Pancreas (tissue), 10 donors: ENCODE measurements at places on chromosomes 6 and 20. TPM values are rescaled to one million over a fixed set of nuclear protein-coding genes. Genes with fewer than 3 reads are reported as not detected.

DNA sequence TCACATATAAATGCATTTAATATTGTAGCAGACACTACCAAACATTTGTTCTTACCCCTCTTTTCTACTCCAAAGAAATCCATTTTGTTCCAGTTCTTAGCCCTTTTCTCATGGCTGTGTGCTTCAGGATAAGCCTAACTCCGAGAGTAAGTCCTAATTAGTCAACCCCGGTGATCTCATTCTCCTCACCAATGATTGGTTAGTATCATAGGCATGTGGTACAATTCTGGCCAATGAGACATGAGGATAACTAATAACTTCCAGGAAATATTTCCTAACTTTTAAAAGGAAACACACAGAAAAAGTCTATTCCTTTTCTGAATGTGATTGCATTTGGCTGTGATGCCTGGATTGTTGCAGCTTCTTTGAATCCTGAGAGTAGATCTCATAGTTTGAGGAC lies 116.0 kb downstream of the GPR63 start:
- no peaks in the 10 kb centered on the region for H3K27me3 ChIP-seq
- H3K36me3 ChIP-seq: no peaks in the 10 kb centered on the region
- peaks cover 12% of the 10 kb centered on the region for H3K4me1 ChIP-seq

DNA sequence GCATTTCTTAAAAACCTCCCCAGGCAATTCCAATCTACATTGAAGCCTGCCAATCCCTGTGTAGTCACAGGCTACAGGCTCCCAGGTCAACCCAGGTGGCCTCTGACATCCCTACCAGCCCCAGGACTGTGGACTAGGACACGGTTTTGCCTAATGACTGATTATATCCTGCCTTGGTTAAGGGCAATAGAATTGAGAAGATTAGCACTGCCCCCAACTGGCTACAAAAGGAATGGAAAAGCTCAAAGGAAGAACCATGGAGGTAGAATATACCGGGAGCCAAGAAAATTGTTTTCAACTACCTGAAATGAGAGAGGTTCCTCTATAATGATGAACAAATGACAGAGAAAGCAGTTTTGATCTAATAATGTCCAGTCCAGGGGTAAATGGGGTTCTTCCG lies 421.1 kb upstream of the AGPAT4 start:
- H3K27me3 ChIP-seq: no peaks in the 10 kb centered on the region
- H3K4me3 ChIP-seq: no peak overlapping the region
- no peak overlapping the region for H3K27ac ChIP-seq
- no peak for DNase-seq

SLC35F1 gene
- 0.23 TPM for polyA plus RNA-seq

DNA sequence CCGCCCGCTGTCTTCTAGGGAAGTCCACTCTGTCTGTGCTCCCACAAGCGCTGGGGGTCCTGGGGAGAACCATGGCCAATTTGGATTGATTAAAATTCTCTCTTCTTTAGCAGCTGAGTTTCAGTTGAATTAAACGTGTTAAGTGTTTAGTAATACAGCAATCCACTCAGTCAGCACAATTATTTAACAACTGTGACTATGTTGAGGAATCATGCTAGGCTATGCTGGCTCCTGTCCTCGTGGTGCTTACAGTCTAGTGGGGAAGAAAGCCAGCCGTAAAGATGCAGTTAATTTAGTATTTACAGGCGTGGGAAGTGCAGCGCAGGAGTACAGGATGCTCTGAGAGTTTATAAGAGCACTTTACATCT lies 88.9 kb upstream of the FOXP4 start:
- peak overlapping the region; percentile 60 for H3K27ac ChIP-seq
- H3K36me3 ChIP-seq: no peaks in the 10 kb centered on the region
- no peak for DNase-seq
- H3K27me3 ChIP-seq: no peaks in the 10 kb centered on the region
- H3K4me1 ChIP-seq: no peaks in the 10 kb centered on the region
- H3K4me3 ChIP-seq: no peak overlapping the region

- no peaks in the 10 kb centered on the region for H3K27me3 ChIP-seq
- no peak overlapping the region for H3K4me3 ChIP-seq
These were observed 104.4 kb upstream of the BTBD3 start for GRCh38 chr20:11813106-11813890.

DNA sequence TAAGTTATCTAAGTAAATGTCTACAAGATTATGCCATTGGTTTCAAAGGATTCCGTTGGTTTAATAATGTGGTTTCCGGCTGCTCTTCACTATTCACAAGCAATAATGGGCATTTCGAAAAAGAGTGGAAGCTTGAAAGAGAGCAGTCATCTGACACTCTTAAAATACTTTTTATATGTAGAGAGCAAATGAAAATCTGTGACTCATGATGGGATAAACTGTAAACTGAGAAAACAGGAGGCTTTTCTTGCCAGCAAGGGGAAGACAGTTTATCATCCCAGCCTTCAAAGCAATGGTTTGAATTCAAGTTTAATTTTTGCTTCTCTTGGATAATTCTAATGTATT lies 145.7 kb downstream of the KHDC1L start:
- no peaks in the 10 kb centered on the region for H3K27me3 ChIP-seq
- no peaks in the 10 kb centered on the region for H3K36me3 ChIP-seq
- H3K27ac ChIP-seq: no peak overlapping the region
- no peak for DNase-seq
- no peak overlapping the region for H3K4me3 ChIP-seq
- no peaks in the 10 kb centered on the region for H3K4me1 ChIP-seq
